ENCODE measurements at places on chromosomes 7 and 10.

DNA sequence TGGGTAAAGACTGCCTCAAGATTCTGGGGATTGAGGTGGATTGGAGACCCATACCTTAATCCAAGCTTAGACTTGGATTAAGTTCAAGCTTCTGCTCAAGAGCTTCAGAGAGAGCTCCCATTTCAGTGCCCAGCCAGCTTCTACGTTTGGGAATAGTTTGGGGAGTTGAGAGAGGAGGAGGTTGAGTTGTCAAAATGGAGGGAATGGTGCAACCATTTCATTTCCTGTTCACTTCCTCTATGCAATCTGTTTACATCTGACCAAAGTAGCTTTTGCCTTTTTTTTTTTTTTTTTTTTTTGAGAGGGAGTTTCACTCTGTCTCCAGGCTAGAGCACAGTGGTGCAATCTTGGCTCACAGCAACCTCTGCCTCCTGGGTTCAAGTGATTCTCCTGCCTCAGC is 65.8 kb downstream of the ENTPD1 start:
- DNase-seq, result no peak

- no peak for DNase-seq
Observed at GRCh38 chr7:158771-159170, 33.6 kb upstream of the FAM20C start.

GRCh38 chr7:159033473-159033825 is 111.2 kb downstream of the VIPR2 start:
- no peak for DNase-seq

GRCh38 chr10:8639486-8640185 is 585.1 kb downstream of the GATA3 start:
- DNase-seq, result no peak

DNA sequence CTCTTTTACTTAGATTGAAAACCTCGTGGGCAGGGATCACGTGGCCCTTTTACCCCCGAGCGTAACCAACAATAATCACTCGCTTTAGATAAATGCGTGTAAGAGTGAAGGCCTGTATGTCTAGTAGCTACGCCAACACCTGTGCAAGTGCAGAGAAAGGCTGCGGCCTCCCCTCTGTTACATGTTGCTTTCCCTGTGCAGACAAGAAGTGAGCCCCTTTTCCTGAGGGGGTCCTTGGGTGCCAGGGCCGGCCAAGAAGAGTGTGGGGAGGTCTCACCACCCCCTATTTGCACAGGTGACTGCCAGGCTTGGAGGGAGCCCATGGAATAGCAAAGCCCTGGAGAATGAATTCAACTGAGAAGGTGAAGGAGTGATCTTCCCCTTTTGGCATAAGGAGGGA is 35.6 kb upstream of the CNPY1 start:
- no peak for DNase-seq

GRCh38 chr7:135074096-135074495 is 73.8 kb upstream of the TMEM140 start:
- no peak for DNase-seq

DNA sequence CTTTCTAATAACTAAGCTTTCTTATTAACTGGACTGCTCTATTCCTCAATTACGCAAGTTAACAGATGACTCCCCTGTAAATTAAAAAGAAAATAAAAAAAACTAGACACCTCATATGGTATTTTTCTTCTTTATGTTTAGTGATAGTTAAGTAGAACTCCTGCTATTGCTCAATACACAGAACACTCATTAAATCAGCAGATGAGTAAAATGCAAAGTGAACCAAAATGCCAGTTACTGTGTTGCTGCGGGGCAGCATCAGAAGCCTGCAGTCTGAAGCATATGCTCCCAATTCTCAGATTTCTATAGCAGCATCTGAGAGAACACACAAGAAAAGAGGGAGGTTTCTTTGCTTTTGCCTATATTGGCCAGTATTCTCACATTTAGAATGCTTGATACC is 28.4 kb downstream of the CDK6 start:
- no peak for DNase-seq

GRCh38 chr7:144717720-144718119 is 118.1 kb downstream of the TPK1 start:
- no peak for DNase-seq

GRCh38 chr7:150378115-150378852 is 846 bp upstream of the ZNF775 start:
- peak; percentile 58 for DNase-seq

DNA sequence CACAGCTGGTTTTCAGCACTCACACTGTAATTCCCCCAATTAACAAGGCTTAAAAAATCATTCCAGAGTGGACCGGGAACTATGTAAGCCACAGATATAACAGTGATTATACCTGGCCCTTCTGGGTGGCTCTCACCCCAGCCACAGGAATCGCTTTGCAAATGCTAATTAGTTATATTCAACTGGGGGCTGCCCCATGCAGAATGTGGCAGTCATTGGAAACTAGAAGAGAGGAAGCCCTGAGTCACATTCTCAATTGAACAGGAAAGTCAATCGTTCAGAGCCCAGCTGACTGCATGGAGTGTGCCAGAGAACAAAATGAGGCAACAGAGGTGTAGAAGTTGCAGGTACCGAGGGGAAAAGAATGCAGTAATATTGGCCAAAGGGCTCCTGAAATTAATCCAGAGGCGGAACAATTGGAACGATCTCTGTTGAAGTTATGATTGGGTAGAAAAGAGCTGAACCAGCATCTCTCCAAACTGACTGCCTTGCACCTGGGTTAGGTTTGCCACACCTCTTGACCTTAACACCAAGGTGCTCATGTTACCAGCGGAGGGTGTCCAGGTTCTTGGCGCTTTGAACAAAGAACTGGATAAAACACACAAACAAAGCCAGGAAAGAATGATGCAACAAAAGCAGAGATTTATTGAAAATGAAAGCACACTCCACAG is 909.7 kb upstream of the AUTS2 start:
- no peak for DNase-seq

- no peak for DNase-seq
Observed at GRCh38 chr7:109751241-109751640, 1181.6 kb downstream of the DNAJB9 start.

GRCh38 chr10:78983608-78984007 is 85.2 kb upstream of the ZMIZ1 start:
- no peak for DNase-seq

GRCh38 chr10:132898391-132899053 is 43.8 kb downstream of the CFAP46 start:
- no peak for DNase-seq

DNA sequence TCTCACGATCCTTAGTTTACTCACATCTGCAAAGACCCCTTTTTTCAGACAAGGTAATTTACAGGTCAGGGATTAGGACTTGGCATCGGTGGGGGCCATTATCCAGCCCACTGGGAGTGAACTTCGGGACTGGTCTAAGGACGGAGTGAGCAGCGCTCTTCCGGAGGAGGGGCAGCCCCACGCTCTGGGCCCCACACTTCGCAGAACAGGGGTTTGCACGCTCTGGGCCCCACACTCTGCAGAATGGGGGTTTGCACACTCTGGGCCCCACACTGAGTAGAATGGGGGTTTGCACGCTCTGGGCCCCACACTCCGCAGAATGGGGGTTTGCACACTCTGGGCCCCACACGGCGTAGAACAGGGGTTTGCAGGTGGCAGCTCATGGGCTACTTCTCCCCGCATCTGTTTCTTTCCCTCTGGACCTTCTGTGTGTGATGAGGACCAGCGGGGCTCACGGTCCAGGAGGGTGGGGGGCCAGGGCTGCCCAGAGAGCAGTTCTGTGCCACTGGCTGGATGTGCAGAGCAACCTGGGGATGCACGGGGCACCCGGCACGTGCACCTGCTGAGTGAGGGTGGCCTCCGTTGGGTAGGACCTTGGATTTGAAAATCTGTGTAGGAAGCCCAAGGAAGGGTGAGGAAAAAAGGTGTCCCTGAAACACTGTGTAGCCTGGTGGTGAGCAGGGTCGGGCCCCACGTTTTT is 134.8 kb downstream of the WDR37 start:
- DNase-seq, result no peak

- DNase-seq, result peak; percentile 36
Observed at GRCh38 chr10:59387951-59388670, 25.8 kb upstream of the FAM13C start.

DNA sequence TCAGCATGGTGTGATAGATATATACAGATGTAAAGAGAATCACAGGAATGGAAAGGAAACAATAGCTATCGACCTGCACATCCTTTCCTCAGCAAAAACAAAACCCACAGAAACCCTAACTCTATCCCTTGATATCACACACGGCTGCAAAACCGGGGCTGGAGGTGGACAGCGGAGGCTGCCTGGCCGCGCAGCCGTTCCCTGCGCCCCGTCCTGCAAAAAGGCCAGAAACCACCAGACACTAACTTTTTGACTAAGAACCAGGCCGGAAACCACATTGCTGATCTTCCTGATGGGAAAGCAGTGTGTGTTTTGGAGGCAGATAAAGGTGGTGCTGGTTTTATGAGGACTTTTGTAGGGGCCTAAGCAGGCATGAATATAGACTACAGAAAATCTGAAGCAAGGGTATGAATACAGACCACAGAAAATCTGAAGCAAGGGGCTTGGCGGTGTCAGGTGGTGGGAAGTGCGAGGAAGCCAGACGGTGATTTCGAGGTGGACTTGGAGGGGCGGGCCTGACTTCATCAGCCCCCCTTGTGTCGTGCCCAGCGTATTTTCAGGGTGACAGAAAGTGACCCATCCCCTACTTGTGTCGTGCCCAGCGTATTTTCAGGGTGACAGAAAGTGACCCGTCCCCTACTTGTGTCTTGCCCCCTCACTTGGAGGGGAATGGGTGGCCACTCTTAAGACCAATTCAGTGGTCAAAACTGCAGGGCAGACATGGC is 123.3 kb downstream of the WDR37 start:
- DNase-seq, result no peak

GRCh38 chr7:72538147-72538546 is 126.0 kb upstream of the CALN1 start:
- DNase-seq, result no peak

GRCh38 chr10:58511765-58512490 is 744 bp upstream of the BICC1 start:
- peak; percentile 16 for DNase-seq

GRCh38 chr7:140982508-140982907 is 32.2 kb downstream of the MRPS33 start:
- no peak for DNase-seq

DNA sequence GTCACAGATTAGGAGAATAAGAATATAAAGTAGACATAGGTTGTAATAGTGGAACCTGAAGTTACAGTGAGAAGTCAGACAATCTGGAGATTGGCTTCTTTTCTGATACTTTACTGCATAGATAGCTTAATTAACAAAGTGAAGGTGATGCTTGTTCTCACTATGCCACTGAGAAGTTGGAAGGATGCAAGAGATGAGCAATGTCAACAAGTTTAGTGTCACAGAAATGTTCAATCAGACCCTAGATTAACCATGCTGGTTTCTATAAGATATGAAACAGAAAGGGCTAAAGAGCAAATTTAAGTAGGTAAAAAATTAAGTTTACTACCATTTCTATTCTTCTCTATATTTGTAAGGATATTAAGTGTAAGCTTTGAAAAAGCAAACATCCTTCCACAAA is 838.6 kb upstream of the SORCS1 start:
- no peak for DNase-seq

DNA sequence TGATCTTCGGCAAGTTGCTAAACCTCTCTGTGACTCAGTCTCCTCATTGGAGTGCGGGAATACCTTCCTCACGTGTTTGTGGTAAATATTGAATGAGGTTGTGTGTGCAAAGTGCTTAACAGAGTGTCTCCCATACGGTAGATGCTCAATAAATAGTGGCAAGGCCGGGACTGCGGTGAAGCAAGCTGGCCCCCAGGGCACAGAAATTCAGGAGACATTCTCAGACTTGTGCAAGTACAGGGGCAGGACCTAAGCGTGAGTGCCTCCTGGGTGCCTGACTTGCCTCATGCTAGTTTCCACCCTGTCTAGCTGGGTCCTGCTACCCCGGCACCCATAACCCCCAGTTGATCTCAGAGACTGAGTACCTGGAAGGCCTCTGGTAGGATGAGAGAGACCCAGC is 97.8 kb downstream of the CDH23 start:
- no peak for DNase-seq

- DNase-seq, result no peak
Observed at GRCh38 chr7:154347700-154348266, 295.6 kb downstream of the DPP6 start.

DNA sequence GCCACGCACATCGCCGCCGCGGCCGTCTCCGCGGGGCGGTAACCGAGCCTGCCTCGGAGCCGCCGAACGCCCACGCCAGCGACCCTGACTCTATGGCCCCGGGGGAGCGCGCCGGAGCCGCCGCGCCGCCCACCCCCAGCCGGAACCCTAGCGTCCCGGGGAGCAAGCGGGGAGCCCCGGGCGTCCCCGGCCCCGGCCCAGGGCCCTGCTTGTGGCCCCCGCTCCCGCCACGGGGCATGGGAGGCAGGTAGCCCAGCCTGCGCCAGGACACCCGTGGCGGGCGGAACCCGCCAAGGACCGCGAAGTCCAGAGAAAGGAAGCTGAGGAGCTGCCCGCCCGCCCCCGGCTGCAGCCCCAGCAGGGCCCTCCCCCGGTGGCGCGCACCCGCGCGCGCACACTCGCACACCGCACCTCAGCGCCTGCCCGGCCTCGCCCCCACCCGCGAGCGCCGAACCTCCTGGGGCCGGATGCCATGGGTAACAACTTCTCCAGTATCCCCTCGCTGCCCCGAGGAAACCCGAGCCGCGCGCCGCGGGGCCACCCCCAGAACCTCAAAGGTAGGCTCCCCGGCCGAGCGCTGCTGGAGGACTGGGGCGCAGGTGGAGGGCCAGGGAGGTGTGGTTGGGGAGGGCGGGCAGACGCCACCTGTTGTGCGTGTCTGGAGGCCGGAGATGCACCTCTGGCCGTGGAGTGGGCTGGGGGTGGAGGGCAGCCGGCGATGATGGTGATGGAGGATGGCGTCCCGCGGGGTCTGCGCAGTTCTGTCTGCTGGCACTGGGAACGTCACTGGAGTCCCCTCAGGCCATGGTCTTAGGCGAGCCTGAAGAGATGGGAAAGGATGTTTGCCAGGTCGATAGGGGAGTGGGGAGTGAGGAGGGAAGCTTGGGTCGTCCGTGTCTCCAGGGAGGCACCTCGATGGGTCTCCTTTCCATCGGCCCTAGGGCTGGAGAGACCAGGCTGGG is 692 bp downstream of the NEURL1 start:
- peak; percentile 39 for DNase-seq

GRCh38 chr10:11207560-11207844 is 189.8 kb downstream of the CELF2 start:
- DNase-seq, result no peak

DNA sequence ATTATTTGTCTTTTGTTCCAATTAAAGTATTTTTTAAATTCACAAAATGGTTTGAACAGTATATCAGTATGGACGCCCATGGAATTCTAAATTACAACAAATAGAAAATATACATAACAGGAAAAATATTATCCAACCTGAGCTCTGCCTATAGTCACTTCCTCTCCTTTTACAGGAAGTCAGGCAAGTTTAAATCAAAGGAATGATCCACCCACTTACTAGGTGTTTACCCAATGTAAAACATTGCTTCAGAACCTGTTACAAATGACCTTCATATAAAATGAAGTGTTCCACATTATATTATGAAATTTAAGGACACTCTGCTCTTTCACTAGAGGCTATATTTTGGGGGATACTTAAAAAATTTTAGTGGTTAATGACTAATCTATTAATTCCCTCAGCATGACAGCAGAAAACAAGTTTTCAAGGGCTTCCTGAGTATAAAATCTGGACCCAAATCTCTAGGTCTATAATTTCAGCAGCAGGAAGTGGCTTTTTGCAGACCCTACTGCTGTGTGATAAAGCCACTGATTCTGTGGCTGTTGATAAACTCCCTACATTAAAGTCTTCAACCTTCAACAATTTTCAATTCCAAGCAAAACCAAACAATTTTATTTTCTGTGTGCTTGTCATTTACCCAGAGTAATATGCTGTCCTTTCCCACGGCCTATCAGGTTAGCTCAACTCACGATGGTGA is 722.6 kb downstream of the GATA3 start:
- no peak for DNase-seq

Data from AG08396 (cell line).